ENCODE measurements at places on chromosomes 5 and 9. TPM values are rescaled to one million over a fixed set of nuclear protein-coding genes. Genes with fewer than 3 reads are reported as not detected.

Gene FBP2
- not detected for total RNA-seq

Gene PPP1R26
- total RNA-seq, result 0.57 TPM

Gene PDGFRB
- total RNA-seq, result 2.1 TPM

Gene PDE6A
- not detected for total RNA-seq

Gene SSNA1
- 103 TPM for total RNA-seq

Gene SLC6A3
- not detected for total RNA-seq

Gene C6
- not detected for total RNA-seq

Gene SMIM15
- 91.1 TPM for total RNA-seq

Gene CCL19
- total RNA-seq, result not detected

Gene DMRTA1
- not detected for total RNA-seq

Gene DBH
- not detected for total RNA-seq

Gene OR13D1
- total RNA-seq, result not detected

Gene HBEGF
- total RNA-seq, result 4.4 TPM

Gene IL5
- 17.6 TPM for total RNA-seq

Gene EPB41L4A
- 0.04 TPM for total RNA-seq

Gene ZNF483
- total RNA-seq, result 1.9 TPM

Gene SPRY4
- 1.8 TPM for total RNA-seq

Gene TSTD2
- total RNA-seq, result 14.5 TPM

Gene MTRR
- total RNA-seq, result 52.9 TPM

Gene PCDHB10
- total RNA-seq, result not detected

Gene DMAC1
- 57.9 TPM for total RNA-seq

Gene GLT6D1
- not detected for total RNA-seq

Gene MLANA
- total RNA-seq, result not detected

Gene PCDHB2
- total RNA-seq, result not detected

Gene TLR4
- total RNA-seq, result not detected

Gene ADAMTS12
- total RNA-seq, result not detected

Gene ARID3C
- total RNA-seq, result 0.34 TPM

Gene SPARC
- 0.15 TPM for total RNA-seq

Gene PLCXD3
- not detected for total RNA-seq

Gene TRIM14
- total RNA-seq, result 44.6 TPM

Gene SPINK5
- not detected for total RNA-seq

Gene FGFR4
- total RNA-seq, result 0.97 TPM

Gene BARHL1
- not detected for total RNA-seq

Gene SLCO6A1
- total RNA-seq, result not detected

Gene OTP
- not detected for total RNA-seq
